ENCODE measurements at places on chromosomes 1 and 21.

GRCh38 chr1:43493661-43494450 lies 36.8 kb upstream of the PTPRF start:
- DNase-seq, result no peak

- no peak for DNase-seq
These were observed 128.6 kb downstream of the HUNK start for GRCh38 chr21:32001390-32001789.

DNA sequence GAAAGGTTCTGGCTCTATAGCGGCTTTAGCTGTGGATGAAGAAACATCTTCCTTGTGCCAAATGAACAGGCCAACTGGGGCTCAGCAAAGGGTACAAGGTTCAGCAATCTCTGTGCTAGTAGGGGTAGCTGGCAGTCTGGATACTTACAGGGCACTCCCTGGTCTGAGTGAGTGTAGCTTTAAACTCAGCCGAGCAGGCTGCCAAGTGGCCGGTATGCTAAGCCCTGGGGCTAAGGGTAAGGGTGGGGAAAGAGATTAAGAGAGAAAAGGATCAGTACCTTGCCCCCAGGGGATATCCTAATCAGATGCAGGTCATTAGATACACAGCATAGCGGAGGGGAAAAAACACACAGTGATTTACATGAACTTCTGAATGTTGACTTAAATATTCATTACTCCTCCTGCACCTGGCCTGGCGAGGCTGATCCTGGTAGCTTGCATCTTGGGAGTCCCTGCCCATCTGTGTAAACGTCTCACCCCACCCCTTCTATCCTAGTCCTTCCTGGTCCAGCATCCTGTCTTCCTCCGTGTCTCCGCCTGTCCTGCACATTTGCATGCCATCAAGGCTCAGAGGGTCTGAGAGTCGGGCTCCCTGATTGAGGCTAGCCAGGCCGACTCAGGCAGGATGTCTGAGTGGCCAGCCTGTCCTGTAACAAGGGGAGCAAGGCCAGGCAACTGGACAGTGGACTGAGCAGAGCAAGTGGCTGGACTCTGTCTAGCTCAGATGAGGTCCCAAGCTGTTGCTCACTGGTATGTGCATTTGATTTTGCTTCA lies 39.5 kb upstream of the CNTN2 start:
- no peak for DNase-seq

- no peak for DNase-seq
These were observed 187.2 kb downstream of the NFIA start for GRCh38 chr1:61269602-61270001.
